ENCODE measurements at places on chromosomes 16 and 17. TPM values are rescaled to one million over a fixed set of nuclear protein-coding genes. Genes with fewer than 3 reads are reported as not detected.

Gene LITAFD
- total RNA-seq = 0.48 TPM

Gene STAT5A
- 66.7 TPM for total RNA-seq

Gene PYDC1
- not detected for total RNA-seq

Gene CSH1
- 0.72 TPM for total RNA-seq

Gene GP1BA
- 0.72 TPM for total RNA-seq

Gene YWHAE
- total RNA-seq = 182 TPM

Gene FGF11
- 12.8 TPM for total RNA-seq

Gene CHST5
- 1.4 TPM for total RNA-seq

Gene GOT2
- 6.7 TPM for total RNA-seq

Gene PEMT
- total RNA-seq = 23.4 TPM

Gene HOXB6
- not detected for total RNA-seq

Gene SPNS3
- not detected for total RNA-seq

Gene SYT17
- total RNA-seq = 9.4 TPM

Gene MYH13
- total RNA-seq = not detected

Gene KRTAP17-1
- total RNA-seq = not detected

All from umbilical cord (tissue), 2 donors.